ENCODE measurements at places on chromosomes 4 and X.

DNA sequence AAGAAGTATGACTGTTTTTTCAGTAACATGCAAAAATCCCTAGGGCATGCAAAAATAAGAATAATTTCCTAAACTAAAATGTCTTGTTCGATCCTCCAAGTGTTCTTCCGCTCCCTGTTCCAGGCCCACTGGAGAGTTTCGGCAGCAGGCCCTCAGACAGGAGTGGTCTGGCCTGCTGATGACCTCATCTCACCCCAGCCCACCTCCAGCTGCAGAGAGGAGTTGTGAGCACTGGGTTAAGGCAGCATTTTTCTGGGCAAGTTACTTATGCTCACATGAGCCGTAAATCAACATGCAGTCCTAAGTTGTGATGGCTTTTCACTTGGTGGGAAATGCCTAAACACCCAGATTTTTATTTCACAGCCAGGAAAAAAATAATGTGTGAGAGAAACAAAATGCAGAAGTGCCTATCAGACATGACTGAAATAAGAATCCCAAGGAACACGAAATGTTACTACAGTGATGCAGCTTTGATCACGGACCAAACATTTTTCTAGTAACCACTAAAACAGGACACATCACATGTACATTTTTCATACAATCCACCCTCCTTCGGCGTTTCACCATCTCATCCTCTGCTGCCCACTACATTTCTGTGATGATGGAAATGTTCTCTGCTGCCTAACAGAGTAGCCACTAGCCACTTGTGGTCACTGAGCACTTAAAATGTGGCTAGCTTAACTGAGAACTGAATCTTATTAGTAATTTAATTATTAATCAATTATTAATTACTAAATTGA lies 153.3 kb upstream of the TBL1X start:
- H3K27ac ChIP-seq = no peak overlapping the region
- peaks cover 2% of the 10 kb centered on the region for H3K27me3 ChIP-seq
- peaks cover 10% of the 10 kb centered on the region for H3K4me1 ChIP-seq

DNA sequence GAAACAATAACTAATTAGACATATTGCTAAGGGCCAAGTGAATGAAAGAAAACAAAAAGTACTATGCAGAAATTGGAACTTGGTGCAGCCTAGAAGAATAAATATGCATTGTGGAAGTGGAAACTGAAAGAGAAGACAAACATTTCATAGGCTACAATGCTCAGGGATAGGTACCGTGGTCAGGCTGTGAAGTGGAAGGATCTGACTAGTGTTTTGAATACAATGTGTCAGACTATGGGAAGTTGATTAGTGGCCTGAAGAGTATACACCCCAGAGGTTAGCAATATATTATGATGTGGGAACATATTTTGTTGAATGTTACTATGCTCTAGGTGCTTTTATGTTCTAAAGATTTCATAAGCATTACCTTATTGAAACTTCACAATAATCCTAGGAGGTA lies 36.8 kb downstream of the GPRIN3 start:
- no peak overlapping the region for H3K4me3 ChIP-seq
- no peak overlapping the region for H3K27ac ChIP-seq
- no peaks in the 10 kb centered on the region for H3K36me3 ChIP-seq
- peaks cover 6% of the 10 kb centered on the region for H3K4me1 ChIP-seq
- no peaks in the 10 kb centered on the region for H3K27me3 ChIP-seq
- no peak for DNase-seq

- H3K4me3 ChIP-seq = no peak overlapping the region
- no peak overlapping the region for H3K27ac ChIP-seq
- H3K4me1 ChIP-seq = no peaks in the 10 kb centered on the region
- H3K36me3 ChIP-seq = peaks cover 2% of the 10 kb centered on the region
Observed at GRCh38 chr4:15873117-15873516, 65.4 kb downstream of the FGFBP1 start.

- H3K4me1 ChIP-seq = peaks cover 19% of the 10 kb centered on the region
- H3K36me3 ChIP-seq = peaks cover 5% of the 10 kb centered on the region
- peak overlapping the region; percentile 97 for H3K27ac ChIP-seq
- peak; percentile 4 for DNase-seq
- H3K27me3 ChIP-seq = no peaks in the 10 kb centered on the region
- peak overlapping the region; percentile 96 for H3K4me3 ChIP-seq
Observed at GRCh38 chr4:17613761-17614415, 553 bp upstream of the MED28 start.

DNA sequence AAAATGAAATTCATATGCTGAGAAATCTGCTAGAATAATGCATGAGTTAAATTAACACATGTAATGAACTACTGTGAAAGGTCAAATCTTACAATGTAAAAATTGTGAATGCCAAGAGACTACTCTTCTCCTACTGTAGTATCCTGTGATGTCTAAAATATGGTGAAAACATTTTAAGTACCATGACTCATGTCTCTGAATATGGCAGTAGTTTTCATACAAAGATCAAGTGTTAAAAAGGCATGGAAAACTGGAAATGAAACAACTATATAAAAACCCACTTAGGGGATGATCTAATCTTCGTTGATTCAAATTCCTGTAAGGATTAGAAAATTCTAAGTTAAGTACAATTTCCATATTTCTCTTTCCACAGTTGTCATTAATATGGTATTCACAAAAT lies 221.3 kb downstream of the PPP3CA start:
- DNase-seq = no peak
- H3K4me3 ChIP-seq = no peak overlapping the region
- H3K36me3 ChIP-seq = peaks cover 17% of the 10 kb centered on the region
- no peaks in the 10 kb centered on the region for H3K27me3 ChIP-seq
- H3K4me1 ChIP-seq = peaks cover 52% of the 10 kb centered on the region
